Activated T-helper 17 cell treated with anti-CD3 and anti-CD28 coated beads, Interleukin-2, amount 50 U/mL, for 72 hours (primary cell): ENCODE measurements at places on chromosomes 13 and 19. TPM values are rescaled to one million over a fixed set of nuclear protein-coding genes. Genes with fewer than 3 reads are reported as not detected.

DNA sequence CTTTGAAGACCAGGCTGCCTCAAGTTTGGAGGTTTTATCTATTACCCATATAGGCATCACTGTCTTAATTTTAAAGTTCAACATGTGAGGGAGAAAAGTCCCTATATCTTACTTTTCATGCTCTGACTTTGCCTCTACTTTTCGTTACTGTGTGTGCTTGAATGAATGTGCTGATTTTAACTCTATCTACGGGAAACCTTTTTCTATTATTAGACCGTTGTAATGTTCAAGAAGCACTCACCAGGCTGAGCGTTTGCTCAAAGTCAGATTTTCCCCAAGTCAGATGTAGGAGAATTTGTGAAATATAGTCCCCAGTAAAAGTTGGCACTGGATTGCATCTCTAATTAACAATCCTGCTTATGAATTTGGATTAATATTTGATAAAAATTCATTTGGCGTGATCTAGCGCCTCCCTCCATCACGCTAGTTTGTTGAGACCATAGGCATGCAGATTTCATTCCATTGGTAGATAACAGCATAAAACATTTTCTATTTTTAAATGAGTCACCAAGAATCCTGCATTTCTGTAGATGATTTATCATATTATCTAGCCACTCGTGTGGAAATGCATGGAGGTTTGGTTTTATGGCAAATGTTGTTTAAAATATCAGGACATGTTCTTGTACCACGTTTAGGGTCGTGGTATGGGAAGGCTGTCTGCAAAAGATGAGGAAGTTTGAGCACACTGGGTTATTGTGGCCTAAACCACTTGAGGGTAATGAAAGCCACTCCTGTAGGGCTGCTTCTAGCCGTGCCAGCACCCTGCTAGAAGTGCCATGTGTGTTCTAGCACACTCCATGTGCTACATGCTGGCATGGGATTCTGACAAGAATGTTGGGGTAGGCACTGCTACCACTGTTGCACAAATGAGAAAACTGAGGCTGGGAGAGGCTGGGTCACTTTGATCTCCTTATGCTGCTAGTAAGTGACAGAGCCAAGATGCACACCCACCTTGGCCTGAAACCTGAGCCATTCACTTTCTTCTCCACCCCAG is 179.4 kb downstream of the FGF9 start:
- no peak for ATAC-seq

- peak; percentile 19 for ATAC-seq
These were observed 65.0 kb downstream of the ARHGEF7 start for GRCh38 chr13:111179908-111180760.

DNA sequence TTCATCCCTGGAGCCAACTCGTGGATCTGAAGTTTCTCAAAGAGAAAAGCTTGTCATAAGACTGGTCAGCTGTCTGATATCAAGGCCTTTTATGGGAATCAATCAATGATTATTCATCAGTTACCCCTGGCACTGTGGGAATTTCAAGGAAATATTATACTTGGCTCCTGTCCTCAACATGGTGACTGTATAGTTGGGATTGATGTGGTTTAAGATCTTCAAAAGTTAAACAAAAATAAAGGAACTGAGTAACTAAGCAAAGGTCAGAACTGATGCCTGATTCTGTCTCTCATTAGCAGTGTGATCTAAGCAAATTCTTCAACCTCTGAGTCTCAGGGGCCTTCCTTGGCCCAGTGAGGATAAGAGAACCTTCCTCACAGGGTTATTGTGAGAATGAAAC is 22.2 kb upstream of the SERPINE3 start:
- ATAC-seq: no peak

- ATAC-seq: no peak
These were observed 116.9 kb downstream of the USP12 start for GRCh38 chr13:27054760-27055159.

DNA sequence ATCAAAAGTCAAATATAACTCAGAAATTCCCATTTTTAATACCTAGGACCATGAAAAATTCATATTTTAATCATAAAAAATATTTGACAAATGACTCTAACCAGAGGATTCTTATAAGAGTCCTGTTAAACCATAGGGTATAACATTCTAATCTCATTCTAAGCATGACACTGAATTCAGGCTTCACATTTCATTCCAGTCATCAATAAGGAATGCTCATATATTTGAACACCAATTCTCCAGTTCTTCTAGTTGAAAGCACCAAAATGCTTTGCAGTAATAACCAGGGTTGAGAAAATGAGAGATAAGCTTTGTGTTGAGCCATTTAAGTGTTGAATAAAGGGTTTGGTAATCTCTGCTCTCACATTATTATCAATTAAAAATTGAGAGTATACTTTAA is 147.5 kb downstream of the VWA8 start:
- ATAC-seq: no peak

GRCh38 chr19:33486936-33487811 is 34.4 kb downstream of the PEPD start:
- ATAC-seq: no peak

DNA sequence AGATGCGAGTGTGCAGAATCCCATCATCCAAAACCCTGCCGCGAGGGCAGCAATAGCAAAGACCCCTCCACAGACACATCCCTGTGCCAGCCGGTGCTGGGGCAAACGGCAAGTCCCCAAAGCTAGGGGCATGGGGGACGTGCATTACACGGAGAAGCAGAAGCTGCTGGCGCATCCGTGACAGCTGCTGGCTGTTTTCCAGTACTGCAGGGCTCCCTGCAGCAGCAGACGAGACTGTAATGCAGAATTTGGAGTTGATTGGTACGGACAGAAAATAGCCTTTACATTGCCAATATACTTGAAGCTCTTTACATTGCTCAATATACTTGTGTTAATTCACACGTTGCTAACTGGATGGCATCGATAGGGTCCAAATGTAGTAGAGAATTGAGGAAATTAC is 77.2 kb upstream of the TMTC4 start:
- ATAC-seq: no peak

DNA sequence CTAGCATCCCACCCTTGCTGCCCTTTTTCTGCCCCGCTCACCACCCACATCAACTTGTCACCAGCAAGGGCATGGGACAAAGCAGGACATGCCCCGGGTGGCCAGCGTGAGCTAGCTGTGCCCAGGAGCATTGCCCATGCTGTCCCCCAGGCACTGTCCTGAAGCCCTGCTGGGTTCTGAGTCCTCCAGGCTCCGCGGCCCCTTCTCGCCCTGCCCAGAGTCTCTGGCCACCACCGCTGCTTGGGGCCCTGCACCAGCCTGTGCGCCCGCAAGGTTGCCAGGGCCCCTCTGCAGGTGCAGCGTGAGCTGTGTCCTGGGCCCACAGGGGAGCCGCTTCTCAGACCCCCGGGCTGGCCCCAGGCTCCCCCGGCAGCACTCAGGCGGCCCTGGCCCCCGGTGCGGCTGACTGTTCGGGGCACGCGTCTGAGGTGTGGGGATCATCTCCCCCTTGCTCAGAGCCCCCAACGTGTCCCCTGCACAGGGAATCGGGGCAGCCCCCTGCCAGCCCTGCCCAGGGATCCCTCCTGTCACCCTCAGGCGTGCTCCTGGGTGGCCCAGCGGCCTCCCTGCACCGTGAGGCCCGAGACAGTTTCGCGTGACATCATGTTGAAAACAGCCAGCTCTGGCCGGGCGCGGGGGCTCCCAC is 4.1 kb downstream of the CSNK1G2 start:
- ATAC-seq: no peak

Gene KRTDAP
- not detected for total RNA-seq

Gene GPX4
- total RNA-seq: 170 TPM

Gene SPRED3
- 14.4 TPM for total RNA-seq

Gene LMTK3
- total RNA-seq: 3.8 TPM

Gene RXFP2
- not detected for total RNA-seq

Gene WTIP
- total RNA-seq: 0.82 TPM

Gene SPACA4
- not detected for total RNA-seq

Gene POLR2I
- total RNA-seq: 58.0 TPM

Gene NCR1
- not detected for total RNA-seq

Gene APOE
- 2.2 TPM for total RNA-seq

Gene SLC25A30
- 20.5 TPM for total RNA-seq
